NCI-H1436 treated with DMSO at 0.1 percent for 48 hours (cell line): ENCODE measurements at places on chromosomes 2 and 18.
A peak's percentile ranks its signal among the peaks of the same experiment; 100 is the strongest.

DNA sequence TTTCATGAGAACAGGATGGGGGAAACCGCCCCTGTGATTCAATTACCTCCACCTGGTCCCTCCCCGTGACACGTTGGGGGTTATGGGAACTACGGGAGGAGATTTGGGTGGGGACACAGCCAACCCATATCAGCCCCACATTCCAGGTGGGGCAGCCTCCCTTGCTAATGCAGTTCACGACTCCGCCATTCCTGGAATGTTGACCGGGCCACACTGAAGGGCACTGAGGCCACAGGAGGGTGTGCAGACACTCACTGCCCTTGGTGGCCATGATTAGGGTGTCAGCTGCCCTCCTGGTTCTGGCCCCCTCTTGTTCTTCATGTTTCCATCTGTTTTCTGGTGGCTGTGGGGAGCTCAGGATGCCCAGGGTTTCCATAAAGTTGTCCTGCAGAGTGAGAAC, 176.3 kb downstream of the TWIST2 start:
- no peak for DNase-seq

DNA sequence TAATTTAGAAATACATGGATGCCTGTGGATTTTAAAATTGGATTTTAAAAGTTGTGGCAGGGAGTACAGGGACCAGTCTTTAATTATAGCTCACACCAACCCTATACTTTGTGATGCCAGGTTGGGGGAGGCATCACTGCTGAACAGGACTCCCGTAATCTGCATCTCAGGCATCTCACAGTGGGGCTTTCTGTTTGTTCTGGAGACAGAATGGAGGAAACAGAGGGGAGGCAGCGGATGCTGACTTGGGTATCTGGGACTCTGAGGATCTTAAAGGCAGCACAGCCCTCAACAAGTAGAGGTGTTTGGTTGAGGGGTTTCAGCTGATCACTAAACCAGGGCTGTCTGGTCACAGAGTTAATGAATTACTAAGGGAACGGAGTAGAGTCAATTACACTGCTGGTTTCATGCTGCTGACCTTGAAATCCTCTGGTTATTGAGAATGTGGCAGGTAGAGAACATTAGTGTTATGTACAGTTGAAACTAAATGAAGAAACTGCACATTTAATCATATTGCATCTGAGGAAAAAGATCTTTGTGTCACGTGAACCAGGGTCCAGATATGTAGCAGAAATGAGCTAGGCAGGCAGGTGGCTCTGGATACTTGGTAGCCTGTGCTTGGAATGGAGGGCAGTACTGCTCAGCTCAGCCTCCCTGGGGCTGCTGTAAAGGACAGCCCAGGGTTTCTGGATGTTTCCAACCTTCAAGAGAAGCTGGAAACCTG, 40.3 kb downstream of the FHOD3 start:
- no peak for DNase-seq

DNA sequence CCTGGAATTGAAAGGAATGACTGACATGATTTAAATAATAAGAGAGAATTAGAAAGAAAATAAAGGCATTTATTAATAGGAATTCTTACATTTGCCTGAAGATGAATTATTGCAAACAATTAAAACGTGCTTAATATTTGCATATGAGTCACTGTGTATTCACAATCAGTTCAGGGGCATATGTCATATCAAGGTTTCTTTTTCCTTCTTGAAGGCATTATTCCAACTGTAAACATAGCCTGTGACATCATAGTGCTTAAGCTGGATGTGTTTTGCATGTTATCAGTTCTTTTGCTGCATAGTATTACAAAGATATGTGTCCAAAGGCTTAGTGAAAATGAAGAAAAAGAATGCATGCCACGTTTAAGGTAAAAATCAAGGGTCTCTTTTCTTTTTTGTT, 80.8 kb downstream of the MEIS1 start:
- no peak for DNase-seq

GRCh38 chr18:39500306-39500705, 1934.7 kb upstream of the CELF4 start:
- no peak for DNase-seq

DNA sequence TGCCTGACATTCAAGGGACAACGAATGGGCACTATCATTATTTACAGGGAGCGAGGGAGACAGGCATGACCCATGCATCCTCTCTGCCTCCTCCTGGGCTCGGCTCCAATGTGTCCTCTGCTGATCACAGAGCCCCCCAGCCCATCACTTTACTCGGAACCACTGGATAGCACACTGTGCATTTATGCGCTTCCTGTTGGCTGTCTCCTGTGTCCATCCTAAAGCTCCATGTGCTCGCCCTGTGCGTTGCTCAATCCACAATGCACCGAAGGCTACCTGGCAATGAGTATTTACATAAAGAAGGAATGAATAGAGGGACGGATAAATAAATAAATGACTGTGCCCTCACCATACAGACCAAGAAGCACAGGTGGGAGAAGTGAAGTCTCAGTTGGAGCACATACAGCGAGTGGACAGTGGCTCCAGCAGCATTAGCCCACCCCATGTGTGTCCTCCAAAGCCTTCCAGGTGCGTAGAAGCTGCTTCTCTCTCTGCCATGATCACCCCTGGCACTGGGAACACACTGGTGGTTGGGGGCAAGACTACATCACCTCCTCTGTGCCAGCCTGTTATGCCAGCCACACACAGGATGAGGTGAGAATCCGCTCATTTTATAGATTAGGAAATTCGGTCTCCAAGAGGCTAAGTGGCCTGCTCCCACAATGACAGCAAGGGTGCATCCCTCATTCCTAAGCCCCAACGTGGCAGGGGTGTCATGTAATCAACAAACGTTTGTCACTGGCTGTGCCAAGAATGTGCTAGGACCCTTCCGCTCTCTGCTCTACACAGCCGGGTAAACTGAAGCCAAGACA, 2.3 kb upstream of the GDF7 start:
- no peak for DNase-seq

GRCh38 chr2:129754831-129755230, 224.6 kb upstream of the RAB6C start:
- DNase-seq = no peak

- DNase-seq = peak; percentile 40
These were observed 48.9 kb downstream of the TSN start for GRCh38 chr2:121804340-121804739.

DNA sequence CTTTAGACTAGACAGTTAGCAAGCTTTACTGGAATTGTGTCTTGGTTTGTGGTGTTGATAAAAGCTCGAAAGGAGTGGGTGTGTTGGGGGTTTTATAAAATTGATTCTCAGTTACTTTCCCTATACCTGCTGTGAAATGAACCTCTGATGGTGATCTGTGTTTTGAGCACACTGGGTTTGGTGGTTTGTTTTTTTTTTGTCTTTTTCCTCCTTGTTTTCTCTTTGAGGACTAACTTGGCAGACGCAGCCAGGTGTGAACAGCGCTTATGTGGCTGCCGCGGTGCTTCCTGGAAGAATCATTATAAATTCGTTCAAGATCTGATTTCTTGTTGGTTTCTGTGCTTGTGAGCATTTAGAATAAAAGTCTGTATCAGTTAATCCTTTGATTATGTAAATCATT, 28.5 kb downstream of the GRHL1 start:
- no peak for DNase-seq

GRCh38 chr2:54573537-54573919, 117.4 kb downstream of the SPTBN1 start:
- DNase-seq = no peak

- DNase-seq = no peak
These were observed 114.6 kb upstream of the NCKAP5 start for GRCh38 chr2:133682906-133683305.

DNA sequence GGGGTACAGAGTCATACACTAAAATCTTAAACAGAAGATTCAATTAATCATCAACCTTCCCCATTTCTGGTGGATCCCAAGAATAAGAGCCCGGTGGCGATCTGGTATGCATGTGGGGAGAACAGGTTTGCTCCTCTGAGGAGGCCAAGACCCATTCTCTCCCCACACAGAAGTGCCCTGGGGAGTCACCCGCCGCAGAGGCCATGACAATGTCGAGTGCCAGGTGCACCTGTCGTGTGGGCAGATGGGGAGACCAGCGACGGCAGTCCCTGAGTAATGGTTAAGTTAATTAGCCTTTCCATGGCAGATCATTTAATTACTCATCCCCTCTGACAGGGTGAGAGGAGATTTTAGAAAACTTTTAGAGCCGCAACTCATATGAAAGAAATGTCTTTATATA, 345.0 kb downstream of the NCKAP5 start:
- DNase-seq = no peak

DNA sequence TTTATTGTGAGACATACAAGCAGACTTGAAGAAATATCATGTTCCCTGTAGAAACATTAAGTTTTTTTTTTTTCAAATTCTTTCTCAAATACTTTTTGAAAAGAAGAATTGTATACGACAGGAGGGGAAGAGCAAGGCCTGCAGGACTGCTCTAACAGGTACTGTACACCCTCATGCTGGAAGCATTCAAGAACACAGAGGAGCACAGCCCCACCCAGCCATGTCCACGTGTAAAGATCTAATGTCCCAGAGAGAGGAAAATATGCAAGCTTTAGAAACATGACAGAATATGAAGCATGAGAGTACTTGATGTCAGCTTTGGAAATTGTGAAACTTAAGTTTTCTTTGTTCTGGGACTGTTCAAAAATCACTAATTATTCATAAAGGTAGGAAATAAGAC, 191.6 kb downstream of the TTC32 start:
- no peak for DNase-seq

DNA sequence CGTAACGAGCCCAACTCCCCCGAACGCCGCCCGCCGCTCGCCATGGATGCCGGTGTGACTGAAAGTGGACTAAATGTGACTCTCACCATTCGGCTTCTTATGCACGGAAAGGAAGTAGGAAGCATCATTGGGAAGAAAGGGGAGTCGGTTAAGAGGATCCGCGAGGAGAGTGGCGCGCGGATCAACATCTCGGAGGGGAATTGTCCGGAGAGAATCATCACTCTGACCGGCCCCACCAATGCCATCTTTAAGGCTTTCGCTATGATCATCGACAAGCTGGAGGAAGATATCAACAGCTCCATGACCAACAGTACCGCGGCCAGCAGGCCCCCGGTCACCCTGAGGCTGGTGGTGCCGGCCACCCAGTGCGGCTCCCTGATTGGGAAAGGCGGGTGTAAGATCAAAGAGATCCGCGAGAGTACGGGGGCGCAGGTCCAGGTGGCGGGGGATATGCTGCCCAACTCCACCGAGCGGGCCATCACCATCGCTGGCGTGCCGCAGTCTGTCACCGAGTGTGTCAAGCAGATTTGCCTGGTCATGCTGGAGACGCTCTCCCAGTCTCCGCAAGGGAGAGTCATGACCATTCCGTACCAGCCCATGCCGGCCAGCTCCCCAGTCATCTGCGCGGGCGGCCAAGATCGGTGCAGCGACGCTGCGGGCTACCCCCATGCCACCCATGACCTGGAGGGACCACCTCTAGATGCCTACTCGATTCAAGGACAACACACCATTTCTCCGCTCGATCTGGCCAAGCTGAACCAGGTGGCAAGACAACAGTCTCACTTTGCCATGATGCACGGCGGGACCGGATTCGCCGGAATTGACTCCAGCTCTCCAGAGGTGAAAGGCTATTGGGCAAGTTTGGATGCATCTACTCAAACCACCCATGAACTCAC, 673 bp downstream of the PCBP1 start:
- no peak for DNase-seq

DNA sequence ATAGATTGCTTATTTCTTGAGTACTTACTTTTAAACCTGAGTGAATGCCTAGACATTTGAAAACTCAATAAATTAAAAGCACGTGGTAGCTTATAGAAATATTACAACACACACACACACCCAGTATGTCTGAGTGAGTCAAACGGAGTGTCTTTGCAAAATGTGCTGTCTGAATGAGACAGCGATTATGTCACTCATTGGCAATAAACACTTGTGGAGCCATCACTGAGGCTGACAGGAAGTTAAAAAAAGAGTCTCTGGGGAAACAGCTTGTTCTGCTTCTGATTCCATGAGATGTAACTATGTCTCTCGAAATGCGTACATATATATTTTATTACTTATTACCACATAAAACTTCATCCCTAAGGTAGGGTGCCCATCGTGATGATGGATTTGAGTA, 22.3 kb upstream of the VPS4B start:
- DNase-seq = no peak

DNA sequence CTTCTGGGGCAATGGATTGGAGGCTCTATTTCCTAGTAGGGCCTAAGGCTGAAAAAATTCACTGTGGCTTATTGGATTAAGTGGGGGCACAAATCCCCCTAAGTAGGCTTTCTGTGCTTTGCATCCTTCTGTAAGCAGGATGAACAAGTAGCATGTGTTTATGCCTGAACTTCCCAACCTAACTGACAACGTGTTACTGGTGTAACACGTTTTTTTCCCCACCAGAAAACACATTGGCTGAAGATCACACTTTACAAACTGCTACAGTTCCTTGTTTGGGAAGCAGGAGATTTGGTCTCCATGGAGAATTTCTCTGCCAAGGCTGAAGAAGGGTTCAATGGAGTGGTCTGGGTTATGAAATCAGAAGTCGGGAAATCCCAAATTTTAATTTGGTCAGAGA, 7.2 kb upstream of the ITGA6 start:
- DNase-seq = no peak

DNA sequence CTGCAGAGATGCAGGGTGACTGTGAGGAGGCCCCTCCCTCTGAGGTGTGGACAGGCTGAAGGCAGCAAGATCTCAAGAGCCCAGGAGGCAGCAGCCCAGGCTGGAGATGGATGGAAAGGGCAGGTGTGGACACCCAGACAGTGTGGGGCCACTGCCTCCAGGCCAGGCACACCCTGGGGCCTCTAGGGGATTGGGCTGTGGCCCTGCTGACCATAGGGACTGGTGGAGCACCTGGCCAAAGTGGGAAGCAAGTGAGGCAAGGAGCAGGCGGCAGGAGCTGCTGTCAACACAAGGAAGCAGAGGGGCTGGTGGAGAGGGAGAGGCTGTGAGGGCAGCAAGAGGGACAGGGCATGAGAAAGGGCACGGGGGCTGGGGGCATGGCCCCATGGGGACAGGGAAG, 10.8 kb downstream of the SNED1 start:
- no peak for DNase-seq

GRCh38 chr18:76274468-76275289, 220.4 kb downstream of the ZNF516 start:
- no peak for DNase-seq

- no peak for DNase-seq
These were observed 323.2 kb downstream of the PLCL1 start for GRCh38 chr2:198127627-198128026.

- no peak for DNase-seq
These were observed 105.6 kb downstream of the VSNL1 start for GRCh38 chr2:17646081-17646554.

- no peak for DNase-seq
These were observed 5.8 kb upstream of the PIEZO2 start for GRCh38 chr18:11155034-11155759.

GRCh38 chr2:128710729-128711128, 392.1 kb upstream of the HS6ST1 start:
- no peak for DNase-seq

DNA sequence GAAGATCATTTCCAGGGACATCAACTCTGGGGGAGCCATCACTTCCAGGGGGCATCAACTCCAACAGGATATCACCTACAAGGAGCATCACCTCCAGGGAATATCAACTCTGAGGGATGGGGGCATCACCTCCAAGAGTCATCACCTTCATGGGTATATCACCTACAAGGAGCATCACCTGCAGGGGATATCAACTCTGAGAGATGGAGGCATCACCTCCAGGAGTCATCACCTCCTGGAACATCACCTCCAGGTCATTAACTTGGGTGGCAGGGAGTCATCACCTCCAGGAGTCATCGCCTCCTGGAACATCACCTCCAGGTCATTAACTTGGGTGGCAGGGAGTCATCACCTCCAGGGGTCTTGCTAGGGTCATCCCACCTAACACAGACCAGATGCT, 167.6 kb downstream of the NDUFA10 start:
- no peak for DNase-seq

- peak; percentile 2 for DNase-seq
These were observed 7.4 kb downstream of the RAPGEF4 start for GRCh38 chr2:172742931-172743540.

GRCh38 chr2:151793123-151793522, 35.1 kb downstream of the ARL5A start:
- no peak for DNase-seq
